MV-4-11 (cell line): ENCODE measurements at places on chromosomes 3 and 15.
A peak's percentile ranks its signal among the peaks of the same experiment; 100 is the strongest.

- no peak for DNase-seq
Observed at GRCh38 chr3:43765521-43765971, 74.8 kb downstream of the ABHD5 start.

- DNase-seq = peak; percentile 64
Observed at GRCh38 chr3:113981803-113982202, 34.0 kb downstream of the ZDHHC23 start.

DNA sequence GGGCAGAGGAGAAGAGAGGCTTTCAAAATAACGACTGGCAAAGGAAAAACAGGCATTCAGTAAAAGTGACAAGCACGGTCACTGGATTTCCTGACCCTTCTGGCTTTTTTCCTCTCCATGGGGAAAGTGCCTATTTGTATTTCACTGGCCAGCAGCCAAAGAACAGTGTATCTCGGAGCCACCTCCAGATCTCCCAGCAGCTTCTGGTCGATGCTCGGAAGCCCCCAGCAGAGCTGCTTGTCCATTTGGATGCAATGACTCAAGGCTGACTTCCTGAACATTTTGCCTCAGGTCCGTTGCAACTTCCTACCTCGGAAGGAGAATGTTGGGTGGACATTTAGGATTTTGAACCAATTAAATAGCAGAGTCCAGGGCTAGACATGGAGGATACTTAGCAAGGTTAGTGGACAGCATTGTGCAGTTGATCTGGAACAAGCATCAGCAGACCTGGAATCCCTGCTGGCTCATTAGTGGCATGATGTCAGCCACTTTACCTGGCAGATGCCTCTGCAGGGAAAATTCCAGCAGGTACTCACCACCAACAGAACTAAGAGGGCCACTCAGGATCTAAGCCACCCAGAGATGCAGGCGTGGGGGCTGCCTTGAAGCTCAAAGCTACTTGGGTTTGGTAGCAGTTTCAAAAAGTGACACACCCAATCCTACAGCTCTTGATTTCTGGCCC is 1.1 kb downstream of the FAM107A start:
- no peak for DNase-seq

DNA sequence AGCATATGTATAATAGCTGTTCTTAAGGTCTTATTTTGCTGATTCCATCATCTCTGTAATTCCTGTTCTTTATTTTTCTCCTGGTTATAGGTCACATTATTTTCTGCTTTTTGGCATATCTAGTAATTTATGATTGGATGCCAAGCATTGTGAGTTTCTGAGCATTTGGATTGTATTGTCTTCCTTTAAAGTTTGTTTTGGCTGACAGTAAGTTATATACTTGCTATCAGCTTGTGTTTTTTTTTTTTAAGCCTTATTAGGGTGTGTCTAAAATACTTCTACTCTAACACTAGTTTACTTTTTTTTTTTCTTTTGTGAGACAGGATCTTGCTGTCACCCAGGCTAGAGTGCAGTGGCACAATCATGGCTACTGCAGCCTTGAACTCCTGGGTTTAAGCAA is 10.1 kb downstream of the MKRN2 start:
- no peak for DNase-seq

DNA sequence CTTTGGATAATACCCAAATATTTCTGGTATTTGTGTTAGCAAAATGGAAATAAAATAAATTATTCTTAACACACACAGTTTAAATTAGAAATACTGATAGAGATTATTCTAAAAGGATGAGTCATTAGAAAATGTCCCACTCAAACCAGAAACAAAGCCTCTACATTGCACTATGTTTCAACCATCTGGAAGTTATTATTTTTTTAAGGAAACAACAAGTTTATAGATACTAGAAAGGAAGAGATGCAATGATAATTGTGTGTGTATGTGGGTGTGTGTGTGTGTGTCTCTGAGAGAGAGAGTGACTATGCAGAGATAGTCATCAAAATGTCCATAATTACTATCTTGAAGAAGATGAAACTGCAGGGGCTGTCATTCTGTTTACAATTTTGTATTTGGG is 1340.5 kb downstream of the ROBO1 start:
- no peak for DNase-seq

DNA sequence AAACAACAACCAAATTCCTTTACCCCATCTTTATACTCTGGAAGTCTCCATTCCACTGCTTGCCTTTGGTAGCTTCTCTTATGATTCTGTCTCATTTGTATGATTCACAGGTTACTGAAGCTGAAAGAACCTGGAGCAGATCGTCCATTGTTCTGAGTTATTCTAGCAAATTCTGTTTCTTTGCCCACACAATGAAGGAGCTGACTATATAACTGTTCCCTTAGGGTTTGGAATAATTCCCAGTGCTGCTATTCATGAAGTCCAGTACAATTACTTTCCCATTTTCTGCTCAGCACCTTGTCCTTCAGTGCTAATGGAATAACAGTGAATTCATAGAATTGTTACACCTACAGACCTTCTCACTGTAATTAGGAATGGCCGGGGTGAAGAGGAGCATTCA is 167.8 kb downstream of the CHST2 start:
- DNase-seq = no peak

- DNase-seq = no peak
Observed at GRCh38 chr3:105465251-105465853, 98.6 kb downstream of the ALCAM start.

DNA sequence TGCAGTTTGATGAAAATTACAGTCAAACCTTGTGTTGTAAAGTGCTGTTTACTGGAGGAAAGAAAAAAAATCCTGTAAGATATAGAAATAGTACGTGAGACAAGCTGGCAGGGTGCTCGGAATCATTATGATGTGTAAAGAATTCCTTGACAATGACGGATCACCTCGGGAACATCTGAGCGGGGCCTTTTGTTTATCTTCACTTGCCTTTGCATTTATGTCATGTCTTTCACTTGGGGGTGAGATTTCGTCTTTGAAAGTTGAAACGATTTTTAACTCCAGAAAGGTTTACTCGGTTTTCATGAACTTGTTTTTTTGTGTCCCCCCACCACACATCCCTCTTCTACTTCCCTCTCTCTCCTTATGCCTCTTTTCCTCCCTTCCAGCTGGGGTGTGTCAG is 128.3 kb upstream of the VEPH1 start:
- DNase-seq = no peak

- no peak for DNase-seq
Observed at GRCh38 chr3:149519912-149520311, 45.4 kb downstream of the TM4SF4 start.

GRCh38 chr15:83498801-83499200 is 51.7 kb downstream of the SH3GL3 start:
- DNase-seq = no peak

GRCh38 chr3:182973047-182973446 is 7.3 kb downstream of the DCUN1D1 start:
- no peak for DNase-seq

DNA sequence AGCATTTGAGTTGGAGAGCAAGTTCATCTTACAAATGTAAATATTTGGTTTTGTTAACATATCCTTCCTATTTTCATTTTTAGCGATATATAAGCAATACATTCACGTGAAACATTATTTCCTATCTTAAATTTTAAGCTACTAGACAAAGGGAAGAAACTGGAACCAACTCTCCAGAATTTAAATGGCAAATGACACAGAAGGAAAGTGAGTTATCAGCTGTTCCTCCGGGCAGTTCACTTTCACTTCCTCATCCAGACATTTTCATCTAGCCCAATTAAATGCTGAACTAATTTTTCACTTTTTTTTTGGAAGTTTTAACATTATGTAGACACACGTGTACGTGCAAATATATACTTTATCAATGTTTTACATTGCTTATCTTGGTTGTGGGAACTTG is 58.7 kb downstream of the MORC1 start:
- peak; percentile 81 for DNase-seq

GRCh38 chr15:101088788-101089578 is 162.9 kb downstream of the CHSY1 start:
- DNase-seq = peak; percentile 22

- DNase-seq = no peak
Observed at GRCh38 chr15:95676500-95676899, 654.0 kb upstream of the NR2F2 start.

- DNase-seq = no peak
Observed at GRCh38 chr15:40925495-40925862, 3.7 kb upstream of the DLL4 start.

- no peak for DNase-seq
Observed at GRCh38 chr3:140456974-140457373, 220.9 kb upstream of the TRIM42 start.
